Left renal cortex interstitium (tissue), 4 donors: ENCODE measurements at places on chromosomes 13 and 19.
A peak's percentile ranks its signal among the peaks of the same experiment; 100 is the strongest.

- DNase-seq = no peak
These were observed 148.6 kb downstream of the IER2 start for GRCh38 chr19:13298565-13299481.

DNA sequence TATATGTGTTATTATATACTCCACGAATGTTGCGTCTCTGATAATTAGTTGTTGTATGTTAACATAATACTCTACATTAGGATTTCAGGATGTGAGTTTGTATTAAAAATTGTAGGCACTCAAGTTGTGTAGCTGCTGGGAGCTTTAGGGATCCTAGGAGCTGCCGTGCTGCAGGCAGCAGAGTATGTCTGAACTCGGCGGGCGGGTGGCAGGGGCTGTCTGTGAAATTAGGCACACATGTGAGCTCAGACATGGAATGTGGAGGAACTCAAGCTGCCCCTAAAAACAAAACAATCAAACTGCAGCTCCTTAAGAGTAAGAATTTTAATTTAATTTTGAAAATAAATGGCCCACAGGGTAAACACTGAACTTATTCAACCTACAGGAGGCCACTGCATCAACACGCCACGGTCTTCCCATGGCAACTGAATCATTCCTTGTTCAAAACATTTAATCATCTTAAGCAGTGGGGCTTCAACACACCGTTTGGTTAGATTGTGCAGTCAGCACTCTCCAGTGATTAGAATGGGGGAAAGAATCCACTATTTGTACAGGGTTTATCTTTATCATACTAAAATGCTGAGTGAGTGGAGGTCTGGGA, 22.7 kb downstream of the SERTM1 start:
- DNase-seq = no peak

GRCh38 chr13:88257706-88258105, 586.5 kb downstream of the SLITRK5 start:
- DNase-seq = no peak

DNA sequence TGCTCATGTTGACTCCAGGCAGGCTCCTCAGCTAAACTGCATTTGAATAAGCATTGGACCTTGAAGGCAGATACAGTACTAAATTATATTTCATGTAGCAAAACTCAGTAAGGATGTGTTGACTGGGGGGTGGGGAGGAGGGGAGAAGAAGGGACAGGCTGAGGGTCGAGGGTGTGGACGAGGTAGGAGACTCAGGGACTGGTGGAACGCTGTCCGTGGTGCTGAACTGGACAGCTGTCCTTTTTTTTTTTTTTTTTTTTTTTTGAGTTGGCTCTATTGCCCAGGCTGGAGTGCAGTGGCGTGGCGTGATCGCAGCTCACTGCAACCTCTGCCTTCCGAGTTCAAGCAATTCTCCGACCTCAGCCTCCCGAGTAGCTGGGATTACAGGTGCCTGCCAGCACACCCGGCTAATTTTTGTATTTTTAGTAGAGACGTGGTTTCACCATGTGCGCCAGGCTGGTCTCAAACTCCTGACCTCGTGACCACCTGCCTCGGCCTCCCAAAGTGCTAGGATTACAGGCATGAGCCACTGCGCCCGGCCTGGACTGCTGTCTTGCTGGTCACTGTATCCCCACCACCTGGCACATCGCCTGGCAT, 33.2 kb upstream of the CASP14 start:
- peak; percentile 19 for DNase-seq

DNA sequence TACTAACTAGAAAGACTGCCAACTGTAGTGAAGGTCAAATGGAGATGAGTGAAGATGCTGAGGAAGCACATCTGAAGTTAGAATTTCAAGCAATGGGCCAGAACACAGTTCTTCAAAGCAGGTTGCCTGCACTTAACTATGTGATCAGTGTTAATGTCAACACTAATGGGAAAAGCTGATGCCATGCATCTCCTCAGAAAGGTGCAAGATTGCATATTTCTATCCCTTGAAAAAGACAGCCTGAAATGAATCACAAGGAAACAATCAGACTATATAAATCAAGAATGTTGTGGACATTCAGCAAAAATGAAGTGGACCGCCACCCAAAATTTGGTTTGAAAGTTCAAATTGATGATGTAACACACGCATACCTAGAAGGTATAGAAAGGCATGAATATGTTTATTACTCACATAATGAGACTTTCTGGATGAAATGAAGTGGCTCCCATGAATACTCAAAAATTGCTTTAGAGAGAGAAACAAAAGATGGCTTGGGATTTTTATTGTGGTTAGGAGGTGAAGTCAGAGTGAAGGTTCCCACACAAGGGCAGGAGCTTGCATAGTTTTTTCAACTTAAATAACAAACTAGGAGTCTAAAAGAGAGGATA, 522.4 kb downstream of the KCTD12 start:
- DNase-seq = no peak

GRCh38 chr19:41430922-41431321, 3.7 kb upstream of the B3GNT8 start:
- no peak for DNase-seq

DNA sequence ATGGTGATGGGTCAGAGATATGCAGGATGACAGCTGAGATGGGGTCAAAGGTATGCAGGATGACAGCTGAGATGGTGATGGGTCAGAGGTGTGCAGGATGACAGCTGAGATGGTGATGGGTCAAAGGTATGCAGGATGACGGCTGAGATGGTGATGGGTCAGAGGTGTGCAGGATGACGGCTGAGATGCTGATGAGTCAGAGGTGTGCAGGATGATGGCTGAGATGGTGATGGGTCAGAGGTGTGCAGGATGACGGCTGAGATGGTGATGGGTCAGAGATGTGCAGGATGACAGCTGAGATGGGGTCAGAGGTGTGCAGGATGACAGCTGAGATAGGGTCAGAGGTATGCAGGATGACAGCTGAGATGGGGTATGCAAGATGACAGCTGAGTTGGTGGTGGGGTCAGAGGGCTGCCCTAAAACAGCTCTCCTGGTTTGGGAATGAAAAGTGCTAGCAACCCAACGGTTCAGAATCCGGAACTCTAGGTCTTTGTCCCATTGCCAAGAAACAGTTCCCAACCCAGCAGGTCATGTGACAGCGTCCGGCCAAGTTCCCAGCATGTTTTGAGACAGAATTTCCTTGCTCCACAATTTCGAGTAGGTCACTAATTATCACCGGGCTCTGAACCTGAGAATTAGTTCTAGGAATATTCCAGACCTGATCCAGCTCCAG, 3.2 kb downstream of the SELENOW start:
- DNase-seq = no peak

DNA sequence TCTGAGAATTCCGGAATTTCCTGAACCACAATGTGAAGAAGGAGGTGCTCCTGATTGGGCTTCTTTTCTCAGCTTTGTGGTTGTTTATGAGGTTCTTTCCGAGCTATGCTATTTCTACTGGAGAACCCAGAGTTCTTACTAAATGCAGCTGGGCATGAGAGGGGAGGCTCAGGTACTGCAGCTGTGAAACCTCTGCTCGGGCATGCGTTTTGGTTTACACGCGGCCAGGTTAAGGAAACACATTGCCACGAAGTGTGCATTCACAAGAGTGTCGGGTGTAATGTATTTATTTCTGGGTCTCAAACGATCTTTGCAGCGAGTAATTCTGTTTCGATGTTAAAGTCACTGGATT, 661 bp upstream of the MIR17HG start:
- DNase-seq = no peak

- no peak for DNase-seq
These were observed 22.8 kb downstream of the KCTD15 start for GRCh38 chr19:33819506-33819879.

DNA sequence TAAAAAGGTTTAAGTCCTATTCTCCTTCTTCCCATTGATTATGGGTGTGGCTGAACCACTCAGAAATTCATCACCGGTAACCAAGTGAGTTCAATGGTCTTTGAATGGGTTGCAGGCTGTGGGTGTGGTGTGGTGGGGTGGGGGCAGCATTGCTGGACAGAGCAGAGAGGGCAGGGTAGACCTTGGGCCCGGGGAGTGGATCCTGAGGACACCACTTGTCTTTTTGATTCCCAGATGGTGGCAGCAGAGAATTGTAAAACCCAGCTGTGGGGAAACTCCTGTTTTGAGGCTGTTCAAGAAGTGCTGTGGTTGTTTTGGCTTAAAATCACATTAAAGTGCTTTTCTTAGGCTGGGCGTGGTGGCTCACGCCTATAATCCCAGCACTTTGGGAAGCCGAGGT, 45.8 kb upstream of the RGCC start:
- DNase-seq = no peak

- no peak for DNase-seq
These were observed 43.3 kb downstream of the TNFSF11 start for GRCh38 chr13:42617221-42617620.

DNA sequence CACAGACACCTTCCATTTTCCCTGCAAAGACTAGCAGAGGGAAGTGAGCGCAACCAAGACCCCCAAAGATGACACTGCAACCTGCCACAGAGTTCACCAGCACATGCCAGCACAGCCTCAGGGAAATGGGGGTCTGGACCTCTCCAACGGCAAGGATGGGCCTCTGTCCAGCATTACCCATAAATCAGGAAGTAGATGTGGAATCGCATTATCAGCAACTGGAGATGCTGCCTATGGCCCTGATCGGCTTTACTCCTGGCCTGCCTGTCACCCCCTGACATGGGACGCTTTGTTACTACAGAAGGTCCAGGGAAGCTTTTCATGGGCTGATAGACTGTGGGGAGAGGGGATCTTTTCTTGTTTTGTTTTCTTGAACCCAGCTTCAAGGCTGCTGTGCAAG, 41.4 kb upstream of the POU2F2 start:
- DNase-seq = no peak

DNA sequence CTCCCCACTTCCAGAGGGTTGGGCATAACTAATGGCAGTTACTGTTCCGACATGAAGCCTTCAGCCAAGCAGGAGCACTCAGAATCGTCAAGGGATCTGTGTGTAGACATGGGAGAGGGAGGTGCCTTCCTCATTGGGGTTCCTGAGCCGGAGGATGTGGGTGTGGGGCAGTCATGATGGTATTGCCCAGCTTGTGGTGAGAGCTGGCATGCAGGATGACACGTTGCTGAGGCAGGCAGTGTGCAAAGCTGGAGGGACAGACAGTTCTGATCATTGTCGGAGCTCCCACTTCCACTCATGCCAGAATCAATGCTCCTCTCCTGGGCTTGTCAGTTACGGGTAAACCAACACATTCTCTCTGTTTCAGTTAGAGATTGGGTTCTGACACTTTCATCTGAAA, 83.9 kb upstream of the TSC22D1 start:
- no peak for DNase-seq

- no peak for DNase-seq
These were observed 8.9 kb upstream of the MYO1F start for GRCh38 chr19:8585894-8586750.

GRCh38 chr13:109586509-109587346, 199.7 kb downstream of the IRS2 start:
- no peak for DNase-seq

- no peak for DNase-seq
These were observed at the start of gene CNN2 for GRCh38 chr19:1025960-1026782. Gene CNN2 (plus strand): TSS chr19:1026608. CDS start chr19:1026662, 54 bp downstream.

- no peak for DNase-seq
These were observed 8.3 kb downstream of the RYR1 start for GRCh38 chr19:38441657-38442348.

- no peak for DNase-seq
These were observed 3.0 kb downstream of the TTYH1 start for GRCh38 chr19:54418030-54418929.

DNA sequence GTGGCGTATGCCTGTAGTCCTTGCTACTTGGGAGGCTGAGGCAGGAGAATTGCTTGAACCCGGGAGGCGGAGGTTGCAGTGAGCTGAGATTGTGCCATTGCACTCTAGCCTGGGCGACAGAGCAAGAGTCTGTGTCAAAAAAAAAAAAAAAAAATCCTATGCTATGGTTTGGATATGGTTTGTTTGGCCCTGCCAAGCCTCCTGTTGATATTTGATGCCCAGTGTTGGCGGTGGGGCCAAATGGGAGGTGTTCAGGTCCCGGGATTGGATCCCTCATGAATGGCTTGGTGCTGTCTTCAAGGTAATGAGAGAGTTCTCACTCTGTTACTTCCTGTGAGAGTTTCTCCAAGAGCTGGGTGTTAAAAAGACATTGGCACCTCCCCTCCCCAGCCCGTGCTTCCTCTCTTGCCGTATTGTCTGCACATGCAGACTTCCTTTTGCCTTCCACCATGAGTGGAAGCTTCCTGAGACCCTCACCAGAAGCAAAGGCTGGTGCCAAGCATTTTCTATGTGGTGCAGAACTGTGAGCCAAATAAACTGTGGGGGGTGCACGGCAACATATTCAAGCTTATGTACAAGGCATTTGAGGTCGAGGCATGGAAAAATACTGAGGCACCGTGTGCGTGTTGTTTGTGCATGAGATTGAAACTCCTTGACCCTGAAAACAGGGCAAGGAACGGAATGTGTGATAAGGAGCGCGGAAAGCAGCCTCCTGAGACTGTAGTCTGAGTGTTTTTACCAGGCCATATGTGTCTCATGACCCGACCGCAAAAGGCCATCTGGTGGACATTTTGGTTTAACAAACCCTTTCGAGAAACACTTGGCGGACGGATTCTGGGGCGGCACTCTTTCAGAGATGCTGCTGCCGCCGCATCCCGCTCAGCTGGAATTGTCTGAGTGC, 7.3 kb downstream of the SIGLEC9 start:
- no peak for DNase-seq

DNA sequence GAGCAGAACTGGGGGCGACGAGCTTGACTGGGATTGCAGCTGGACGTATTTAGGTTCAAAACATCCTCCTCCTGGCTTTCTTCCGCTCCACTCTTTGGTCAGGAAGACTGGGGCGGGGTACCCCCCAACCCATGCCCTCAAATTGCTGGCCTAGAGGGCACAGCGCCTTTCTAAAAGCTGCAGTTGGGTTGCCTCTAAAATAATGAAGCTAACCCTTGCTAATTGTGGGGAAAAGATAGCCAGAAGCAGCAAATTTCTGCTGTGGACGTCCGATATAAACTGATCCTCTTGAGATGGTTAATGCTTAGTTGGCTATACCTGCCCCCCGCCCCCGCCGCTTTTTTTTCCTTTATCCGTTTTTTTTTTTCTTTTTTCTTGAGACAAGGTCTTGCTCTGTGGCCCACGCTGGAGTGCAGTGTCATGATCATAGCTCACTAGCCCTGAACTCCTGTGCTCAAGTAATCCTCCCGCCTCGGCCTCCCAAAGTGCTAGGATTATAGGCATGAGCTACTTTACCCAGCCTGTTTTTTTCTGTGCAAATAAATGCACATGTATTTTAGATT, 754 bp upstream of the CHERP start:
- no peak for DNase-seq

GRCh38 chr13:35485424-35485823, 8.9 kb upstream of the MAB21L1 start:
- no peak for DNase-seq

DNA sequence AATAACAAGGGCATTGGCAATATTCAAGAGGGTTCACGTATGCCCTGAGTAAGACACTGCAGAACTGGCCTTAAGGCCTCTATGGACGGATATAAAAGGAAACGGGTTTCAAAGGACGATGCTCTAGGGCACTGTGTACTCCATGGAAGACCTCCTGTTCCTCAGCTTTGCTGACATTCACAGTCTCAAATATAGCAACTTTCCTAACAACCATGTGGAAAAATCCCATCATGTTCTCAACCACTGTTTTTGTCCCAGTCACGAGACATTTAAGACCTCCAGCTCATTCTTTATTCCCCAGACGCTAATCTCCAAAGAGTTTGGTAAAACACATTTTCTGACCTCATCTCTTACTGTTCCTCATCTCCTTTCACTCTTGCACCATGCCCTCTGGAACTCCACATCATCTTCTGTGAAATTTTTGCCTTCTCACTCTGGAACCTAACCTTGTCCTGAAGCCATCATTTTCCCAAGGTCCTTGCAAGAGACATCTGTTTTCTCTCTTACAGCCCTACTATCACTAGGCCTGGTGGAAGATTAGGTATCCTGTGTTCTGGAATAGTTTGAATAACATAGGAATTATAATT, 37.6 kb downstream of the SPRY2 start:
- no peak for DNase-seq

GRCh38 chr19:4831304-4831978, at the start of gene TICAM1:
Gene TICAM1 (minus strand): TSS chr19:4831712. CDS start chr19:4818377, 13,335 bp downstream.
- DNase-seq = no peak
